Esophagus squamous epithelium (tissue), 5 donors: ENCODE measurements at places on chromosomes 7 and 10.

DNA sequence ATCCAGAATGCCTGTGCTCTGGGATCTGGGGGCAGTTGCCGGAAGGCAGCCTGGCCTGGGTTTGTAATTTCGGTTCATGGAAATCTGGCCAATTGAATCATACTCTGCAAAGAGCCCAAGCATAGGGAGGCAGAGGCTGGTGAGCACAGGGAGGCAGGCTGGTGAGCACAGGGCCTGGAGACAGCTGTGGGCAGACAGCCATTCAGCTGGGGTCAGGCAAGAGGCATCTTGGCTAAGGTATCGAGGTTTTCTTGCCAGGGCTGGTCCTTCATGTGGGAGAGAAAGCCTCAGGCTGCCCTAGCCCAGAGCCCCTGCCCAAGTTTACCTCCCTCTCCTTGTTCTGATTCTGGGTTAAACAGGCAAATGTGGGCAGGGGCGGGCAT is 63.7 kb upstream of the BAIAP2L1 start:
- DNase-seq: no peak

- no peak for DNase-seq
Observed at GRCh38 chr7:52639126-52639525, 396.3 kb upstream of the POM121L12 start.

GRCh38 chr7:30231271-30231670 is 53.1 kb upstream of the ZNRF2 start:
- no peak for DNase-seq

DNA sequence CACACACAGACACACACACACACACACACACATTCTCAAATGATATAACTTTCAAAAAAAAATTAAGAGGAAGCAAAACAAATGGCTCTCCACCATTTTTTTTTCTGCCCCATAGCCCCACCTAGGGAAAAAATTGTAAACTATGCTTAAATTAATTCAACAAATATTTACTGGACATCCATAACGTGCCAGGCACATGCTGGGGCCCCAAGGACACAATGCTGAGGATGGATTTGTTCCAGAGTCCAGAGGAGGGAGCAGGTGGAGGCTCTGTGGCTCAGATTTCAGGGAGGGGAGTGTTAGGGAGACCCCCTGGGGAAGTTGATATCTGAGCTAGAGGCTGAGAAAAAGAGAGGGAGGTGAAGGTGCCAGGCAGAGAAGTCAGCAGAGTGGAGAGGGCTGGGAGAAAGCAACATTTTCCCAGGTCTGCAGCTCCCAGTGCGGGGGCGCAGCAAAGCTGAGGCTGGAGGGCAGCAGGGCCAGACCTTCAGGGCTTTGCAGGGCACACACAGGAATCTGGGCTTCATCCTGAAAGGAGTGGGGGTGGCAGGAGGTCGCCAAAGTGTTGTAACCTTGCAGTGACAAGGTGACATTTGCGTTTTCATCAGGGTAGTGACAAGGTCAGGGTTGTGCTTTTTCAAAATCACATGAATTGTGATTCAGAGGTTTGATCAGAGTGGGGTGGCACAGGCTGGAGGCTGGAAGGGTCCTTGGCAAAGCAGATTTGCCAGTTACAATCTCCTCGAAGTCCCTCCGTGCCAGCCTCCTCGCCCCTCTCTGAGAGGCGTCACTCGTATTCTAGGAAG is 261.6 kb downstream of the WDR11 start:
- DNase-seq: no peak

GRCh38 chr10:3090914-3091787 is 23.8 kb downstream of the PFKP start:
- DNase-seq: no peak

DNA sequence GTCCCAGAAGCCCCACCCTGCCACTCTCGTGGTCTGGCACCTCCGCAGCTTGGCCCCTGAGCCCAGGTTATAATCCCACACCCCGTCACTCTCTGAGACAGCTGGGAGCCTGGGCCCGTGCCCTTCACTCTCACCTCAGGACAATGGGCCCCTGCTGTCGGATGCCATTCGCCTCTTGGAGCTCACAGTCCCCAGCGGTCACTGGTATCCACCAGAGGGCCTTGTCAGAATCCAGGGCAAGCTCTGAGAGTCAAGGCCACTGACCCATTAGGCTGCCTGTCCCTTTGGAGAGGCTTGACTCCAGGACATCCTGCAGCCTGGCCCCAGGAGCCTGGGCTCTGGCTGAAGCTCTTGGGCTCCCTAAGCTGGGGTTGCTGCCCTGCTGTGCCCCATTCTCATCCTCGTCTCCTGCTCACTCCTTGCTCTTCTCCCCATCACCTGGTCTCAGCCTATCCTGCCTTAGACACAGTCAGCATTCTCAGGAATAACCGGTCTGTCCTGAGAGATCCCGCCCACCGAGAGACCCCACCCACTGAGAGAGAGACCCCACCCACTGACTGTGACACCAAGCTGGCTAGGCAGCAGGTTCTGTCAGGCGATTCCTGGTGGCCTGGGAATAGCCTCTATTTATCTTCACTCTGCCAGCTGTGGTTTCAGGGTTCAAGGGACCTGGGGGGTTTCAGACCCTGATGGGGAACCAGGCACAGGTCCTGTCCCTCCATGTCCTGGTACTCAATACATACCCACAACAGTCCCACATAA is 27.7 kb downstream of the CPXM2 start:
- no peak for DNase-seq

DNA sequence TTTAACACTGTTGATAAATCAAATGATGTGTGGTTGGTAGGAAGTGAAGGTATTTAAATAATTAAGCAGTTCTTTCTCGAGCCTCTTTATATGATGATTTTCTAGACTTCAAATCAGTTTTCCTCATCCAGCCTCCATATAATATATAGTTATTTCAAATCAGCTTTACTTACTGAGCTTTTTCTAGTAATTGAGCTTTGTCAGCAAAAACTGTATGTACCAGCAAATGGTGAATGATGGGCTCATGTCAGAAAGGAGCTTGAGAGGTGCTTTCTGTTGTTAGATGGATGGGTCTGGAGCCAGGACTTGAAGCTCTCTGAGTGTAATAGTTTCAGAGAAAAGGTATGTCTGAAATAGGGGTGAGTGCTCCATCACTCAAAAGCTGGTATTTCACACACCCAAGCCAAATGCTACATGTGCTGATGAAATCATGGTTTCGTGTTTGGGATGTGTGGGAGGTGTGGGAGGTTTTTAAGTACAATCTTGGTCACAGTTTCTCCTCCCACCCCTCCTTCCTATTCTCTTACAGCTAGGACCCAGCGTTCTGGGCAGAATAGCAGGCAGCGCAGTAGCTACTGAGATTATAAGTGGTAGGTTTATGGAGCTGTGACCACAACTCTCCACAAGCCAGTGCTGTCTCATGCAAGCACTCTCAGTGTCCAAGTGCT is 55.8 kb downstream of the LRMDA start:
- no peak for DNase-seq

- no peak for DNase-seq
Observed at GRCh38 chr10:28769091-28769604, 91.8 kb downstream of the BAMBI start.

DNA sequence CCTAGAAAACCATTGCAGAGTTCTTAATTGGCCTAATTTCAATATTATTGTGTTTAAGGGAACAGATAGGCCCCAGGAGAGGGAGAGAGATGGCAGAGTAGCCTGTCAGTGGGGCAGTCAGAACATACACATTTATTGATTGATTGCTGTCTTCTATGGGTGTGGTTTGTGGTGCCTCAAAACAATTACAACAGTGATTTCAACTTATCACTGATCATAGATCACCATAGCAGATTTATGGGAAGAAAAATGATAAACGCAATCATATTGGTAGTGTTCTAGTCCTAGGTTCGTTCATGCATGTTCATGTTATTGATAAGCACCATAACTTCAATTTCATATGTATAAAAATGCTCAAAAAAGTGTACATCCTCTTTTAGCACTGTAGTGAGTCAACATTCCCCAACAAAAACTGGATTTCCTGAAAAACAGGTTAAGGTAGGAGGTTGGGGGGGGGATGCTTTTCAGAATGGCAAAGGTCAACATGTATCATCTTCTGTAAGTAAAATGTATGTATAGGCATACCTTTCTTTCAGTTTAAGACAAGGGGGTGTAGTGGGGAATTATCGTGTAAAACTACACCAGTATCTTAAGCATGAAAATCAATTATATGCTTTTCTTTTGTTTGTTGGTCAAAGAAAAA is 1.1 kb upstream of the TNKS2 start:
- no peak for DNase-seq
